SW 1271 (cell line): ENCODE measurements at places on chromosomes 7 and 10.

- peak; percentile 88 for DNase-seq
These were observed 40.2 kb upstream of the ZNF518A start for GRCh38 chr10:96089670-96090462.

DNA sequence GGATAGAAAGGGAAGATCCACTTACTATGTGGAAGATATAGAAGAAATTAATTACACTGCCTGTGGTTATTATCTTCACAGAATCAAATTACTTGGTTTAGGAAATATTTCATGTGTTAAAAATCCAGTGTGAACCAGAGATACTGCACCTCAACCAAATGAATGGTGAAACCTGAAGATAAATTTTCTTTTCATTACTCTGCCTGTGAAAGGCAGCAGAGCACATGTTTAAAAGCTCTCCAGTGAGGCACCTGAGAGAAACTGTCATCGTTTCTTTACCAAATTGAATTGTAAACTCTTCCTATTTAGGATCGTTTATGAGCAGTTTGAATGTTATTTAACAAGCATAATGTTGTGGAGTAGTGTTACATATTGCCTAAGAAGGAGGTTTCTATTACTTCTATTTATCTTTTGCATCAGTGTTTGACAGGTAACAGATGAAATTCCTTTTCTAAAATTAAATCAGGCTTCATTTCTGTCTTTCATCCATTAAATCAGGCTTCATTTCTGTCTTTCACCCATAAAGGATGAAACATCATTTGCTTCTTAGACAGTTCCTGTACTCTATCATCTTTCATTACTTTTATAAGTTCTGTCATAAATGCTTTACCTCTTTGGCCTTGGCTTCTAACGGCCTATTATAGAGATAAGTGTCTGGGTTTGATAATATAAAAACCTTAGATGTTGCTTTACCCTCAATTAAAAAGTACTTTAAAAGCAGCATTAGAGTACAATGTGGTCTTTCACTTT lies 266.6 kb downstream of the NXPH1 start:
- no peak for DNase-seq

- no peak for DNase-seq
These were observed 237.7 kb downstream of the USP6NL start for GRCh38 chr10:11373717-11374171.

DNA sequence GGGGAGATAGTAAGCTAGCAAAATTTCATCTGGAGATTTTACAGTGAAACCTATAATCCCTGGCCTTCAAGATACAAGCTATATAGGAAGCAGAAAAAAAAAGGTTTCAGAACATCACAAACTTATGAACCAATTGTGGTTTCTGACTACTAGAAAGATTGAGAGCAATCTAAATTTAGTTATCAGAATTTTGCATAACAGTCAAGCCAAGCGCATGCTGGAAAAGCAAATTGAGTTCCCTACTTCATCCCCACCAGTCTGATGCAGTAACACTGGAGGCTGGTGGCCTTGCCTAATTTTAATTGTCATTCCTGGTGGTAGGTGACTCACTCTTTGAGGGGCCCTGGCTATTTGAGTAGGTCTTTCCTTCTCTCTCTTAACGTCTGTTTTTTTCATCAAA lies 46.3 kb upstream of the ELMO1 start:
- no peak for DNase-seq

DNA sequence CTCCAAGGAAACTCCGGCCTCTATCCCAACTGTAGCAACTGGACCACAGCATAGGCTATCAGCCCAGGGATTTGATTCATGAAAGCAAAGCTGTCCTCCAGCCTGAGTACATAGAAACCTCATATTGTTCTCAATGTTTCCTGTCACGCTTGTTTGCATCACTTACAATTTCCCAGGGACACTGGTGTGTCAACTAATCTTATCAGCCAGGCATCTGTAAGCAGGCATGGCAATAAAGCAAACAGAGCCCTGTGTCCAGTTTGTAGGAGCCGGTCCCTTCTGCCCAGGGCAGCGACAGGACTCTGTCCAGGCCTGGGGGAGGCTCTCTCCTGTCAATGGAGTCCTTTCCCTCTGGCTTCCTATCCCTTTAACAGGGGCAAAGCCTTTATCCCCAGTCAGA lies 23.0 kb upstream of the CDHR3 start:
- no peak for DNase-seq

DNA sequence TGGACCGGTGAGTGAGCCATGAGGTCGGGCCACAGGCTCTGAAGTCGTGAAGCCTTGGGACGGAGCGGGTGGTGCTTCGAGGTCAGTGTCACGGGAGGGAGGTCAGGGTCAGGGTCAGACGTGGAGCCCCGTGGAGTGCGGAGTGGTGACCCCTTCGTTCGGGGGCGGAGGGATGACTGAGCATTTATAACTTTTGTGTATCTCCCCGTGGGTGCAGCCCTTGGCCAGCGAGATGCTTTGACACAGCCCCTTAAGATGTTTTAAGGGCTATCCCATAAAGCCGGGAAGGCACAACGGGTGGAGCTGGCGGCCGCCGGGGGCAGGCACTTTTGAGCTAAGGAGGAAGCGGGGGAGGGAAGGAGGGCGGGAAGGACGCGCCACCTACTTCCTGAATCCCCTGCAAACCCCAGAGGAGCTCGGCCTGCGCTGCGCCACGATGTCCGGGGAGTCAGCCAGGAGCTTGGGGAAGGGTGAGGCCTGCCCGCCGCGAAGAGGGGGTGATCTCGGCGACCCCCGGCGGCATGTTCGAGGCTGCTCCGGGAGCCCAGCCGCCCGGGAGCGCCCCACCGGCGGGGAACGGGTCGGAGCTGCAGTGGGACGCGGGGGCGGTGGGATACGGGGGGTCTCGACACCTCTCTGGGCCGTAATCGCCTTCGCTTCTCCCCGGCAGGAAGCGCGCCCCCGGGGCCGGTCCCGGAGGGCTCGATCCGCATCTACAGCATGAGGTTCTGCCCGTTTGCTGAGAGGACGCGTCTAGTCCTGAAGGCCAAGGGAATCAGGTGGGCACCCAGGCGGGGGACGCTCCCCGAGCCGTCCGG lies at the start of gene GSTO1:
Gene GSTO1 (plus strand): TSS at position 400 of the 818 bp plus-strand sequence. CDS start 37 bp downstream, at position 437.
- DNase-seq = peak; percentile 73

DNA sequence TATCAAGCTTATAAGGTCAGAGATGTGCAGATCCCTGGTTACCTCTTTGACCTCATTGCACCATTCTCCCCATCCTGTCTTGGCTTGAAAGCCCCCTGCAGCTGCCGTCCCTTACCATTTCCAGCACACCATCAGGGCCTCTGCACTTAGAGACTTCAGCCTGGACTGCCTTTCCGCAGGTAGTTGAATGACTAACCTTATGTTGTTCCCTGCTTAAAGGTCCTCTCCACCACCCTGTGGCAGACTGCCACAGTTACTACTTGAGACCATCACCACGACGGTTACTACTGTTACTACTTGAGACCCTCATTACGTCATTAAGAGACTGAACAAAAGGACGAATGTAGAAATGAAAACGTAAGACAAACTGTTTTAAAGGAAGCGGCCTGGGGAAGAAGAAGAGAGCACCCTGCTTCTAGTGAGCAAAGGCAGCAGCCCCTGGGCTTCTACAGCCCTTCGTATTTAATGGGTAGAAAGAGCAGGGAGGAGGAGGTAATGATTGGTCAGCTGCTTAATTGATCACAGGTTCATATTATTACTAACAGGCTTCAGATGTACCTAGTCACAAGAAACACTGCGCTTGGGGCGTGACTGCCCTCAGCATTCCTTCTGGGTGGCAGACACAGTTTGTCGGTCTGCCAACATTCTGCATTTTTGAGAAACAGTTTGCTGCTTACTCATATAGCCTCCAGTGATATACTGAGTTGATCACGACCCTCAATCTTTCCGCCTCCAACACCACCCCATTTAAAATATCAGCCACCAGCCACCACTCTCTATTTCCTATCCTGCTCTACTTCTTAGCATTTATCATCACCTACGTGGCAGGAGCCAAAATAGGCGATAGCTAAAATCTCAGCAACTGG lies 74.1 kb upstream of the PARD3 start:
- DNase-seq = no peak

GRCh38 chr7:156935250-156935649 lies 14.3 kb upstream of the NOM1 start:
- no peak for DNase-seq

- DNase-seq = no peak
These were observed 15.8 kb downstream of the SCIN start for GRCh38 chr7:12586271-12586670.

DNA sequence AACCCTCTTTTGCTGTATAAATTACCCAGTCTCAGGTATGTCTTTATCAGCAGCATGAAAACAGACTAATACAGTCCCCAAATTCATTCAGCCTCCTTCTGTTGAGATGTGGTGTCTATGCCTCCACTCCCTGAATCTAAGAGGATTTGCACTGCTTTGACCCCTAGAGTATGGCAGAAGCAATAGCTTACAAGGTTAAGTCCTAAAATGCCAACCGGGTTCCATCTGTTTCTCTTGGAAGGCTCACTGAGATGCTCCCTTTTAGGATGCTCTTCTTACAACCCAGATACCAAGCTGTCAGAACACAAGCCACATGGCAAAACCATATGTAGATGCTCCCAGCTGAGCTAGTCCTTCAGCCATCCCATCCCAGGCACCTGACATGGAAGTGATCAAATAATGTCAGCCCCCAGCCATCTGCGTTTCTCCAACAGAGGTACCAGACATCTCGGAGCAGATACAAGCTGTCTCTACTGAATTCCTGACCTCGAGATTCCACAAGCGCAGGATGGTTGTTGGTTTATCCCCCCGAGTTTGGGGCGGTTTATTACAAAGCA lies 20.2 kb downstream of the CALN1 start:
- no peak for DNase-seq

- no peak for DNase-seq
These were observed 208.4 kb upstream of the KCND2 start for GRCh38 chr7:120064565-120064964.

GRCh38 chr10:132914732-132915131 lies 27.6 kb downstream of the CFAP46 start:
- no peak for DNase-seq
